ENCODE measurements at places on chromosomes 12 and 14. TPM values are rescaled to one million over a fixed set of nuclear protein-coding genes. Genes with fewer than 3 reads are reported as not detected.

The CD27 gene
- polyA plus RNA-seq: 2.9 TPM

The CMA1 gene
- not detected for polyA plus RNA-seq

The PPP1CC gene
- 209 TPM for polyA plus RNA-seq

The DBX2 gene
- not detected for polyA plus RNA-seq

All from right lung (tissue), 10 donors.